Pons (tissue), 1 donor: ENCODE measurements at places on chromosomes 1 and 21.

DNA sequence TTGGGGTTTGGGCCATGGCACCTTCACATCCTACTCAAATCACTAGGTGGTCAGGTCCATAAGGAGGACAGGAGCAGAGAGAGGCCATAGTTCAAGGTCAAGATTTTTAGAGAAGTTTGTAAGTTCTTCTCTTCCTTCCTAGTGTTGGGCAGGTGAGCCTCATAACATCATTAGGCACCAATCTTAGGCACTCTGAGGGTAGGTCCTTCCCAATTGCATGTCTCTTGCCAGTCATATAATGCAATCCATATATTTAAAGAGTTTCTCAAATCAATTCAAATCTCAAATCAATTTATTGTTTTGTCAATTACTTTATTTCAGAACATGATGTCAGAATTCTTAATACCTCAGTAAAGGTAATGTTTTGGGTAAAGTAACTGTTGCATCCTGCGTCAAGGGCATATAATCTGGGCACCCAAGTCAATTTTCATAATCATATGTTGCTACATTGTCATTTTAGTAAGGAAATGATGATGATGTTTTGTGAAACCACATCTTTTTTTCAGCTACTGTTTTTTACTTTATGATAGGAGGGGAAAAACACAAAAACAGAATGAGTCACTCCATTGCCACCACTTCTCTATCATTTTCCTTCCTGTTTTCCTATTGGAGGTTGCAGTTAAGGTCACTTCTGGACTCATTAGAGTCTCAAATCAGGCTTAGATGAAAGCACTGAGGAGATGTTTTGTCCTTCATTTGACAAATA is 122.7 kb downstream of the UCHL5 start:
- DNase-seq: no peak

DNA sequence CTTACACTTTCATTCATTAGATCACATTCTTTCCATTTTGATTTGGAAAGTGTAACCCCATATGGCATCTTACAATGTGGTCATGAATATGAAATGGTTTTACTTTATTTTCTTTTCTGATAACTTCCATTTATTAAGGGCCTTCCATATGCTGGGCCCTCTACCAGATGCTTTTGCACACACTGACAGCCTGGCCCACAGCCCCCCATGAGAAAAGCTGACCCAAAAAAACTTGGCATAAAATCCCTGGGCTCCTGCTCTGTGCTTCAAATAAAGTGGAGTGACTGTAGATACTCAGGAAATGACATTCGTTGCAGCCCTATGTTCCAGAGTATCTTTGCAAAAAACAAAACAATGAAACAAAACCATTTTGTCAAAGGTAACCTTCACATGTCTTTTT is 48.8 kb downstream of the PRDX6 start:
- no peak for DNase-seq

GRCh38 chr1:246078126-246078887 is 428.8 kb downstream of the SMYD3 start:
- DNase-seq: no peak

DNA sequence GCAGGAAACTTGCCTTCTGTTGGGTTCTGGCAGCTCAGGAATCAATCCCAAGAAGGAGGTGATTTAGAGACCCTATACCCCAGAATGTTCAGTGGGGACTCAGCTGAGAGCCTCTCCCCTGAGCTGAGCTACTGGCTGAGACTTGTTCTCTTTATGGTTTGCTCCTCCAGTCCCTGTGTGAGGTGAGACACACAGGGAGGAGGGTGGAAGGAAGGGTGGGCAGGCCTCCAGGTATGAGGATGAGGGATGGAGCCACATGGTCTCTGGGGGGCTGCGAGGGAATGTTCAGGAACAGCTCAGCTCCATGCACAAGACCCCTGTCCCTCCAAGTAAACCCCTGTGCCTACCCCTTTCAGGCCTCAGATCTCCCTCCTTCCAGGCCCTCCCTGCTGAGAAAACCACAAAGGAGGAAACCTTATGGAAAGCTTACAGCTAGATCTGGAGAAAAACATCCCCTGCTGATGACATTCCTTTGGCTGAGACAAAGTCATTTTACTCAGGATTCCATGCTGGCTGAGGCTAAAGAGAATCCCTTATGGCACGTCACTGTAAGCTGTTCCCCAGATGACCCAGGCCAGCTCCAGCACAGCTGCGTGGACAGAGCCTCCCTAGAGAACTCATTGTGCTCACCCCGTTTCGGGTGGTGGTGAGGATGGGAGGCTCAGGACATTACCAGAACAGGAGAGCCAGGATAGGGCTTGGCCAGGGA is 91.5 kb upstream of the IPO9 start:
- DNase-seq: peak; percentile 94

GRCh38 chr1:203175237-203175826 is at the start of gene MYBPH:
Gene MYBPH (minus strand): TSS chr1:203175826. CDS start chr1:203175755, 71 bp downstream.
- DNase-seq: no peak
